MCF 10A (cell line): ENCODE measurements at places on chromosomes 3 and 15. TPM values are rescaled to one million over a fixed set of nuclear protein-coding genes. Genes with fewer than 3 reads are reported as not detected.
A peak's percentile ranks its signal among the peaks of the same experiment; 100 is the strongest.

GRCh38 chr15:63347074-63347857 is 34.4 kb downstream of the CA12 start:
- no peaks in the 10 kb centered on the region for H3K36me3 ChIP-seq
- peaks cover 37% of the 10 kb centered on the region for H3K4me1 ChIP-seq
- no peak overlapping the region for H3K27ac ChIP-seq
- H3K4me3 ChIP-seq: no peak overlapping the region

ST8SIA2 gene
- not detected in 2 replicates for total RNA-seq

DNA sequence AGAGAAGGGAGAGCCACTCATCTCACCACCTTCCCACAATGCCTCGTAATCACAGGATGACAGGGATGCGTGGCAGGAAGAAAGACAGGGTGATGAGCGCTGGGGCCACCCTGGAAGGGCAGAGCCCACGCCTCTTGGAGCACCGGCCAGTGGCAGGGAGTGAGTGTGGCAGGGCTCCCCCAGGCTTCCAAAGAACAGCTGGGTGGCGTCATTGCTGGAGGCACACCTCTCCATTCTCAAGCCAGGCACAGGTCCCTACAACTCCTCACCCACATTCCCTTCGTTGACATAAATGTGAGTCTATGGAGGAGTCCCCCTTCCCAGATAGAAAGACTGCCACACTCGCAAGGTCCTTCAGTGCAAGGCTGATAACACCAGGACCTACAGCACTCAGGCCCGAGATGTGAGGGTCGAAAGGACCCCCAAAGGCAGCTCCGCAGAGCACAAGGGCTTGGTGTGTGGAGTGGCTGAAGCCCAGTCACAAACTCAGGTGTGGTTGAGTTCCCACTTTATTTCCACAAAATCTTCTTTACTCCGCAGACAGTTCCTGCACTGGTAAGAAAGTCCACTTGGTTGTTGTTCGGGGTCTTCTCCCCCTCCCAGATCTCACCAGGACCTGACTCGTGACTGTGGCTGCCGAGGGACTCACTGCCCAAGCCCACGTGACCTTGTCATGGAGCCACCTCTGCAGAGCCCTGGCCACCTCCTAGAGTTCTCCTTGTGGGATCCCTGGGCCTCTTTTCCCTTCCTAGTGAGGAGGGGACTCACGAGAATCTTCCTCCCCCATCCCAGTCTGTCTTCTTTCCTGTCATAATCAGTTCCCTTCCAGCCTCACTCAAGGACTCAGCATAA is 22.4 kb upstream of the CORO2B start:
- H3K36me3 ChIP-seq: no peaks in the 10 kb centered on the region
- no peak overlapping the region for H3K4me3 ChIP-seq
- no peak overlapping the region for H3K27ac ChIP-seq
- H3K27me3 ChIP-seq: no peaks in the 10 kb centered on the region
- H3K4me1 ChIP-seq: peaks cover 6% of the 10 kb centered on the region
- no peak for DNase-seq

- peaks cover 73% of the 10 kb centered on the region for H3K36me3 ChIP-seq
- no peak overlapping the region for H3K4me3 ChIP-seq
- peaks cover 5% of the 10 kb centered on the region for H3K4me1 ChIP-seq
- no peak overlapping the region for H3K27ac ChIP-seq
- no peaks in the 10 kb centered on the region for H3K27me3 ChIP-seq
These were observed 42.0 kb downstream of the SRP14 start for GRCh38 chr15:39997031-39997430.

GRCh38 chr3:133944641-133945380 is 49.1 kb upstream of the RAB6B start:
- H3K4me3 ChIP-seq: peak overlapping the region; percentile 39
- H3K4me1 ChIP-seq: peaks cover 59% of the 10 kb centered on the region
- no peaks in the 10 kb centered on the region for H3K27me3 ChIP-seq
- H3K27ac ChIP-seq: peak overlapping the region; percentile 52
- H3K36me3 ChIP-seq: peaks cover 5% of the 10 kb centered on the region
- peak; percentile 96 for DNase-seq

GRCh38 chr3:42424911-42425310 is 14.5 kb upstream of the LYZL4 start:
- no peak overlapping the region for H3K27ac ChIP-seq
- H3K4me1 ChIP-seq: no peaks in the 10 kb centered on the region
- H3K36me3 ChIP-seq: no peaks in the 10 kb centered on the region
- no peak overlapping the region for H3K4me3 ChIP-seq

DNA sequence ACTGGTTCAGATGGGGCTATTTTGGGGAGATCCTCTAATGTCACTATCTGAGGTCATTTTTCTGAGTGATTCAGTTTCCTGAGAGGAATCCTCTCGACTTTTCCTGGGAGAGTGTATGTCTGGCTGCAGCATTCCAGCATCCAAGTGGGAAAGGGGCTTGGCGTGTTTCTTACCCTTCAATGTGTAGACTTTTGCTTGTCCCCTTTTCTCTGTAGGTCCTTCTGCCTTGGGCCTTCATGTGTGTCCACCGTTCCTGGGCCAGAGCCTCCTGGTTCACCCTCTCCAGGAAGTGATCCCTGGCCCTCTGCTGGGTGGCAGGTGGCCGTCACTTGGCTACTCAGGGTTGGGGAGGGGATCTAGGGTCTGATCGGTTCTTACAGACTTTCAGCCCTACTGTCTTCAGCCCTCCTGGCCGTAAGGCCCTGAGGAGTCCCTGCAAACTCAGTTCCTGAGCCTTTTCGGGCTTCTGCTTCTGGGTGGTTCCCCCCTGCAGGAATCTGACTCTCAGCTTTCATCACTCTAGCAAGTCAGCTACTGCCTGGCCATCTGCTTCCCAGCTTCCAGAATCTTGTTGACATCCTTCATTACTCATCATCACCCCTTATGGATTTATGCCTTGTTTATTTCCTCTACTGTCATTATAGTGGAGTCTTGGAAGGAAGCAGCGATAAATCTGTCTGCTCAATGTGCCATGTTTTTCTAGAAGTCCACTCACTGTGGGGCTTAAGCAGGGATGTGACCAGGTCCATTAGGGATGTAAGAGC is 36.5 kb downstream of the GOLGA6L10 start:
- H3K4me1 ChIP-seq: no peaks in the 10 kb centered on the region
- no peak for DNase-seq
- no peak overlapping the region for H3K4me3 ChIP-seq
- no peaks in the 10 kb centered on the region for H3K36me3 ChIP-seq
- H3K27ac ChIP-seq: no peak overlapping the region

GRCh38 chr3:50624634-50625033 is 7.7 kb downstream of the MAPKAPK3 start:
- H3K4me1 ChIP-seq: peaks cover 40% of the 10 kb centered on the region
- peaks cover 12% of the 10 kb centered on the region for H3K36me3 ChIP-seq
- H3K27ac ChIP-seq: no peak overlapping the region
- peak; percentile 34 for DNase-seq

PRSS50 gene
- total RNA-seq: not detected in 2 replicates

C3orf20 gene
- total RNA-seq: 0.15 TPM in 1 of 2 replicates, not detected in the other

FGF12 gene
- 0.09 TPM in 1 of 2 replicates, not detected in the other for total RNA-seq
